ENCODE measurements at places on chromosomes 4 and X. TPM values are rescaled to one million over a fixed set of nuclear protein-coding genes. Genes with fewer than 3 reads are reported as not detected.

The NOA1 gene
- total RNA-seq = 12.9 TPM

The APELA gene
- total RNA-seq = not detected

The FHIP1A gene
- total RNA-seq = 1.7 TPM

The HOPX gene
- 2.7 TPM for total RNA-seq

The KIF4A gene
- 4.5 TPM for total RNA-seq

The MID1 gene
- total RNA-seq = 12.1 TPM

The CHRNA9 gene
- not detected for total RNA-seq

The GSX2 gene
- not detected for total RNA-seq

The MAB21L2 gene
- total RNA-seq = 4.2 TPM

The SHROOM4 gene
- total RNA-seq = 7.5 TPM

The TMEM175 gene
- total RNA-seq = 25.5 TPM

The GRIA3 gene
- total RNA-seq = not detected

The MAGEA1 gene
- not detected for total RNA-seq

The SPOCK3 gene
- total RNA-seq = not detected

The SPRY1 gene
- total RNA-seq = 61.4 TPM

The EFHC2 gene
- not detected for total RNA-seq

The ENOX2 gene
- total RNA-seq = 14.5 TPM

The SH3RF1 gene
- total RNA-seq = 25.2 TPM

The SPANXA2 gene
- not detected for total RNA-seq

The ARR3 gene
- not detected for total RNA-seq

The XAGE1A gene
- total RNA-seq = not detected

The RTL5 gene
- total RNA-seq = 14.1 TPM

The EMCN gene
- not detected for total RNA-seq

The CENPVL2 gene
- not detected for total RNA-seq

The RNF212 gene
- total RNA-seq = 9.1 TPM

The MND1 gene
- 2.2 TPM for total RNA-seq

The GPRIN3 gene
- total RNA-seq = 0.10 TPM

The ARHGAP6 gene
- total RNA-seq = 0.48 TPM

All from chondrocyte (in vitro differentiated cells).